ENCODE measurements at places on chromosomes 2 and 18. TPM values are rescaled to one million over a fixed set of nuclear protein-coding genes. Genes with fewer than 3 reads are reported as not detected.

Gene ABCG8
- total RNA-seq: not detected

DNA sequence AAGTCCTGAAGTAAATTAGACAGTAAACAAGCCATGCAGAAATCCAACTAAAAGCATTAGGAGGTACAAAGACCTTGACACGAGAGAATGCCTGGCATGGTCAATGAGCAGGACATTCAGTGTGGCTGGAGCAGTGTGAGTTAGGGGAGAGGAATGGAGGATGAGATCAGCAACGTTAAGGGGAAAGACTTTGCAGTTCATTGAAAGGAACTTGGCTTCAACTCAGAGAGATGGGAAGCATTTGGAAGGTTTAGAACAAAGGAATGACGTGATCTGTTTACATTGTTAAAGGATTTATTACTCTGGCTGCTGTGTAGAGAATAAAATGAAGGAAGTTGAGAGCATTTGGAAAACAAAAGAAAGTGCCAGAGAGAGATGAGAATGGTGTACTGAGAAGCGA is 621.3 kb downstream of the XIRP2 start:
- no peak for DNase-seq

DNA sequence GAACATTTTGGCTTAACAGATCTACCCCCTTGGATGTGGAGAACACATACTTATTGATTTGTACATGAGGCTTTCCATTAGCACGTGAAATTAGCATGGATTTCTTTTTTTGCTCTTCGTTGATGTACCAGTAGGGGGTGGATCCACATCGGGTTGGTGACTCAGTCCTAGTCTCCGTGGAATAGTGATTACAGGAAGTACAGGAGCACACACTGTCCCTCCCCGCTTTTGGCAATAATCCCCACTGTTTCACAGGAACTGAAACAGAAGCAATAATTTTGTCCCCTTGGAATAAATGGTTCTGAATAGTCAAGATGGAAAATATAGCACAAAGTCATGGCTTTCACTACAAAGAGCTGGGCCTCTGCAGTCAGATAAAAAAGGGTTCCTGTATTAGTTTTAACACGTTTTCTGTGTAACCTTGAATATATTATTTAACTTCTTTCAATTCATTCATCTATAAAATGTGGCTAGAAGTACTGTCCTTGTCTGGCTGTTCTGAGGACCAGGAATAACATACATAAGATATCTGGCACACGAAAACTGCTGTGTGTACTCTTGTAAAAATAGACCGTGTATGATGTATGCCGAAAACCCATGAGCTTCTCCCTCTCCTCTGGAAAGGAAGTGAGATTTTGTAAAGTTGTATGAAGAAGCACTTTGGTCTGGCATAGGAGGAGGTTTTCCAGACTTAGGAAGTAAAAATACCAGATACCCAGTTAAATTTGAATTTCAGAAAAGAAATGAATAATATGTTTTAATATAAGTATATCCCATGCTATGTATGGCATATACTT is 229.2 kb downstream of the GALR1 start:
- no peak for DNase-seq

DNA sequence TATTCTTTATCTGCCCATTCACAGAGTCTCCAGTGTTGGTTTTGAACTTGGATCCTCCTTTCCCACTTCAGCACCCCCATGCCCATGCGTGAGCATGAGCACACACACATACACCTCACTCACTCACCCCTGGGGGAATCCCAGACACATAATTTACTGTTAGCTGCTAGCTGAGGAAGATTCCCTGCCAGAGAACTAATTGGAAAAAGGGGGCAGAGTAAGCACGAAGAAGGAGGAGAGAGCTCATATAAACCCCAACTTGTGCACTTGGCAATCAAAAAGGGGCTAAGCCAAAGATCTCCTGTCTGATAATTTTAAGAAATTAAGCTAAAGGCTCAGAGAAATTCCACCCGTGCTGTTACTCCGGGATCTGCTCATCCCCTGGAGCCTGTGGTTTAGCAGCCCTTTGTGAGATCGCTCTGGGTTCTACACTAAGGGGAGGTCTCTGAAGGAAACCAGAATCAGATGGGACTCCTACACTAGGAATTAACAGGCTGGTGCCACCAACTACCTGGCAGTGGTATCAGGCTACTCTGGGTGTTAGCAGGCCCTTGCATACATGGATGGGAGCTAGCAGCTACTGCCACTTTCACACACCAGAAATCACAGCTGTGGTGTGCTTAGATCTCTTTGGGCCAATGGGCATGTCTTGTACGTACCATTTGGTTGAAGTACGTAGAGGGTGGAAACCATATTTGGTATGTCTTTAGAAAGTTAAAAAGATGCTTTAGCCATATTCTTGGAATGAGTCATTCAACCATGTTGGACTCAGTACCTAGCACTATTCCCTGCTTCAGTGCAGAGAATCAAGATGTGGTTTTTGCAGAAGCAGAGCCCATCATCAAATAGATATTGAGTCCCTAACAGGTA is 95.6 kb upstream of the SLC14A2 start:
- no peak for DNase-seq

GRCh38 chr2:226295681-226296080 is 503.9 kb downstream of the IRS1 start:
- no peak for DNase-seq

Gene TTR
- not detected for total RNA-seq
